Epithelial cell of prostate (primary cell): ENCODE measurements at places on chromosomes 5 and 9.
A peak's percentile ranks its signal among the peaks of the same experiment; 100 is the strongest.

- no peak for DNase-seq
Measured at GRCh38 chr5:43146958-43147357, 26.2 kb downstream of the ZNF131 start.

- DNase-seq: no peak
Measured at GRCh38 chr5:141914797-141915196, 8.9 kb upstream of the DELE1 start.

DNA sequence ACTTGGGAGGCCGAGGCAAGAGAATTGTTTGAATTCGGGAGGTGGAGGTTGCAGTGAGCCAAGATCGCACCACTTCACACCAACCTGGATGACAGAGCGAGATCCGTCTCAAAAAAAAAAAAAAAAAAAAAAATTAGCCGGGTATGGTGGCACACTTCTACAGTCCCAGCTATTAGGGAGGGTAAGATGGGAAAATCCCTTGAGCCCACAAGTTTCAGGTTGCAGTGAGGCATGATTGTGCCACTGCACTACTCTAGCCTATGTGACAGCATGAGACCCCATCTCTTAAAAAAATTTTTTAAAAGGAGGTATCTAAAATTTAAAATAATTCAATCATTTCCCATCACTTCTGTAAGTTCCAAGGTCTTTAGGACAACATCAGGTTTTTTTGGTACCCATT, 26.0 kb downstream of the PSIP1 start:
- DNase-seq: no peak

DNA sequence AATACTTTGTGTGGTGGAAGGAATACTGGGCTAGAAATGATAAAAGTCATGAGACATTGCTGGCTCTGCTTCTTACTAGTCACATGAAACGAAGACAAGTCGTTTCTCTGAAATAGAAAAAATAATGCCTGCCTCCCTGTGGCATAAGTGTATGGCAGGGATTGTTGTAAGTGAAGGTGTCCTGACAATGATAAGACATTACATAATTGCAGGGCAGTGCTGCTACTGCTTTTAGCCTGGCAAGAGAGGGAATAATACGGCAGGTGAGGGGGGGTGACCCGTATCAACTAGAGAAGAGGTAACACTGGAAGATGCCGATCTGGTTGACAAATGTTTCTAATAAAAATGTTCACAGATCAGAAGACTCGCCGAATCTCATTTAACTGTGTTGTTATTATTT, 314.3 kb downstream of the KIAA0825 start:
- no peak for DNase-seq

GRCh38 chr5:96963267-96963666, 27.4 kb downstream of the LNPEP start:
- no peak for DNase-seq

DNA sequence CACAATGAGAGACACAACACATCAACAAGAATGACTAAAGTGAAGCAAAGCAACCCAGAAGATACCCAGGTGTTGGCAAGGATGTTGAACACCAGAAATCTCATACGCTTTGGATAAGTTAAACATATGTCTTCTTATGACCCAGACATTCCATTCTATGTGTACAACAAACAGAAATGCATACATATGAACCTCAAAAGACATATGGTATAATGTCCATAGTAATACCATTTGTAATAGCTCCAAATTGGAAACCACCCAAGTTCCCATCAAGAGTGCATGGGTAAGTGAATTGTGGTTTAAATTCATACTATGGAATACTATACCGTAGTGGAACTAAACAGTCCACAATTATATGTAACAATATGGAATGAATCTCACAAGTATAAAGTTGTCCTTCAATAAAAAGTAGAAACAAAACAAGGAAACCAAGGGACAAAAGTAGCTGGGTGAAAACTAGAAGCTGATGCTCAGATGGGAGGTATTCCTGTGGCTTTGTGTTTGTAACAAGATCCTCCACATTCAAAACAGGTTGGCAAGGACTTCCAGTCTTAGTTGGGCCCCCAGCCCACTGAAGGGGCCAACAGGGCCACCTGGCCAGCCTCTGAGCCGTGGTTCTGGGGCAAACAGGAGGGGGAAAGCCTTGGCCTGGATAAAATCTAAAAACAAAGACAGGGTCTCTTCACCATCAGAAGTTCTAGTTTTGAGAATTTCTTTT, 171.8 kb upstream of the PITX1 start:
- DNase-seq: no peak

- no peak for DNase-seq
Measured at GRCh38 chr9:86716326-86716922, 230.9 kb downstream of the GAS1 start.

- no peak for DNase-seq
Measured at GRCh38 chr5:149060325-149060724, 2.5 kb downstream of the SH3TC2 start.

DNA sequence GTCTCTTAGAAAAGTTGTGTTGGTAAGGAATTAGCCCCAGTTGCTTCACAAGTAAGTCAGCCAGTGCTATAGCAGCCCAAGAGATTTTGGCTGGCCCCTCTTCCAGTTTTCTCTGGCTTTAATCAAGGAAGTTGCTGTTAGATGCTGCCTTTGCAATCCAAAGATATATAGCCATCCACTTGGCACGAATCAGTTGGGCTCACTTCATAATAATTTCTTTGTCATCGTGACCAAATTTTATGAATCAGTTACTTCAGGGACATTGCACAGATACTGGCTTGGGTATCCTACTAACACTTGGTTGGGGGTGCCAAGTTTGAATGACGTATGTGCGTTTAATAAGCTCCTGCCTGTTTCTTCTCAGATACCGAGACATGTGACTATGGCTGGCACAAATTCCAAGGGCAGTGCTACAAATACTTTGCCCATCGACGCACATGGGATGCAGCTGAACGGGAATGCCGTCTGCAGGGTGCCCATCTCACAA, 81.5 kb downstream of the VCAN start:
- DNase-seq: no peak

- DNase-seq: no peak
Measured at GRCh38 chr9:115391168-115391825, 273.3 kb upstream of the TNC start.

DNA sequence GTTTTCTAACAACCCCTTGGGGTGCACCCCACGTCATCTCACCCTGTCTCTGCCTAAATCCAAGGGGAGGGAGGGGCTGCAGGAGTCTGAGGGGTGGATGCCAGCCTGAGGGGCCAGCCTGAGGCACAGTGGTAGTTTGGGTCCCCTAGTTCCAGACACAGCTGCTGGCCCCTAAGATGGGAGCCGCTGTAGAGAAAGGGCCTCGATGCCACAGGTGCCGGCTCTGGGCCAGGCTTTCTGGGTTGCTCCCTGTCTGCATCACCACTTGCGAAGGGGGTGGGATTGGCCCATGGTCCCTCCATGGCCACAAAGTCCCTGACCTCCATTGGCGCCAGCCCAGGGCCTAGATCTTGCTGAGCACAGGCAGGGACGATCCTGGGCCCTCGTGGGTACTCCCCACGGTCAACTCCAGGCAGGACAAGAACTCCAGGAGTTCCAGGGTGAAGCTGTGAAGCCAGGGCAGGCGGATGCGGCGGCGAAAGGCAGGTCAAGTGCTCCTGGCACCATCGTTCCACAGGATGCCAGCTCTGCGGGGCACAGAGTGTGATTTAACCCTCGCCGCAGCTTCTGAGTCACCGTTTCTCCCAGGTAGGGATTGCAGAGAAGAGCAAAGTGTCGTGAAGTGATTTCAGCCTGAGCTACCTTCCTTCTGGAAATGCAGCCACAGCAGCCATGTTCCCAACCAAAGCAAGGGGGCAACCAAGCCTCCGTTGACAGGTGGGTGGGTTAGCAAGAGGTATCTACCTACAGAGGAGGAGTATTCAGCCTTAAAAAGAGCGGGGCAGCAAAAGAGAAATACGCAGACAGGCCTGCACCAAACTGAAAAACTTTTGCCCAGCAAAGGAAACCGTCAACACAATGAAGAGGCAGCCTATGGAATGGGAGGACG, 41.6 kb upstream of the EXOC3 start:
- no peak for DNase-seq

- no peak for DNase-seq
Measured at GRCh38 chr5:33725806-33726205, 166.0 kb downstream of the ADAMTS12 start.

GRCh38 chr5:176319827-176320554, 41.6 kb downstream of the KIAA1191 start:
- DNase-seq: no peak

- no peak for DNase-seq
Measured at GRCh38 chr5:134247428-134248224, 21.8 kb upstream of the PPP2CA start.

DNA sequence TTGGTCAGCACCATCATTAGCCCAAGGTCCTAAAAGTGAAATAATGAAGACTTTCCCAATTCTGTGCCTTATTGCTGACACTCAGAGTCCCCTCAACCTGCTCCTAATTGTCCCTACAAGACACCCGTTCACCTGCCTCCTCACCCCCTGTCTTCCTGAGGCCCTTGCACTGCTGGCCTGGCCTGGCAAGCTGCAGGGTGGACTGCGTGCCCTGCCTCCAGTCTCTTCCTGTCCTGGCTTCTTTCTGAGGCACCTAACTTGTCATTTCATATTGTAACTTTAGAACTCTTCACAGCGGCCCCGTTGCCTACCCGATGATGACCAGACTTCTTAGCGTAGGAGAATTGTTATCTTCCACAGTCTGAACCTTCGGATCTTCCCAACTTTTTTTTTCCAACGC, 153.9 kb downstream of the SMARCA2 start:
- DNase-seq: no peak

GRCh38 chr5:75509956-75510355, 1.5 kb downstream of the CERT1 start:
- no peak for DNase-seq

DNA sequence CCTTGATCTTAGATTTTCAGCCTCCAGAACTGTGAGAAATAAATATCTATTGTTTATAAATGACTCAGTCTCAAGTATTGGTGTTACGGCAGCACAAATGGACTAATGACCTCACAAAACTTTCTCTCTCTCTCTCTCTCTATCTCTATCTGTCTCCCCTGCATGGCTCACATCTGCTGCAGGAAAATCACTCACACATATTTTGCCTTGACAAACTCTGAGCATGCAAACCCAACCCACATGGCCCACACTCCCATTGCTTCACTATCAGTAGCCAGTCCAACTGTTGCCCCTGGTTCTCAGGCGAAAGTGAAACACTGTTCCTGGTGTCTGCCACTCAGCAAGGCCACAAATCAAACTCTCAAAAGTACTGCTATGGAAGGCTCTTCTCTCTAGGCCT, 66.4 kb upstream of the PIK3R1 start:
- no peak for DNase-seq

DNA sequence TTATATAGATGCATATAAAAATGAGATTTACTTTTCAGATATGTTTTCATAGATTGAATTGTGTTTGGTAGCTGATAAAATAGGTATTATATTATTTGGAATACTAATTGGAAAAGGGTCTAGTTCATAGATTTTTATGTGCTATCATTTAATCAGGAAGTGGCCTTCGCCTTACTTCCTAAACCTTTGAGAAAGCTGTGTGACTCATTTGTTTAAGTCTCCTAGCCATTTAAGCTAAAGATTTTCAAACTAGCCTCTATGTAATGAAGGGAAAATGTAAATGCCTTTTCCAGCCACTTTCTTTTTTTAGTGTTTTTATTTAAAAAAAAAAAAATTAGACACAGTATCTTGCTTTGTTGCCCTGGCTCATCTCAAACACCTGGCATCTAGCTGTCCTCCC, 97.5 kb downstream of the DMXL1 start:
- no peak for DNase-seq

GRCh38 chr9:93090091-93090655, 5.8 kb upstream of the CARD19 start:
- no peak for DNase-seq

GRCh38 chr9:24096756-24097155, 270.7 kb upstream of the ELAVL2 start:
- DNase-seq: no peak

- DNase-seq: no peak
Measured at GRCh38 chr9:106954974-106955850, 92.2 kb downstream of the ZNF462 start.

GRCh38 chr9:19108038-19108437, 5.3 kb upstream of the HAUS6 start:
- DNase-seq: no peak

GRCh38 chr5:173457482-173457881, 129.3 kb upstream of the STC2 start:
- DNase-seq: no peak

DNA sequence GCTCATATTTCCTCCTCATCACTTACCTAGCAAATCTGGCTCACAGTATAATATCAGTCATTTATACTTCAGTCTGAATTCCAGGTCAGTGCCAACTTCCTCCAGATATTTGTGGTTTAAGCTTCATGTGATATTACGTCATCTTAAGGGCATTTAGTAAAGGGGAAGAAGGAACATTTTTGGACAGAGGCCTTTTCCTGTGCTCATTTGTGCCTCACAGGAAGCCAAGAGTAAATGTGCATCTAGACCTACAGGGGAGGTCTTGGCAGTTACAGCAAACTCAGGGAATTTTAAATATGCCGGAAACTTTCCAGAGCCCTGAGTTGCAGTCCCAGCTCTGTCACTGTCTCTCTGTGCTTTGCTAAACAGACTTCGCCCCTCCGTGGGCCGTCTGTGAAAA, 12.3 kb upstream of the KCNIP1 start:
- peak; percentile 43 for DNase-seq

- no peak for DNase-seq
Measured at GRCh38 chr9:77133011-77133410, 44.3 kb upstream of the VPS13A start.

- no peak for DNase-seq
Measured at GRCh38 chr5:157080286-157080685, 21.4 kb upstream of the HAVCR1 start.

DNA sequence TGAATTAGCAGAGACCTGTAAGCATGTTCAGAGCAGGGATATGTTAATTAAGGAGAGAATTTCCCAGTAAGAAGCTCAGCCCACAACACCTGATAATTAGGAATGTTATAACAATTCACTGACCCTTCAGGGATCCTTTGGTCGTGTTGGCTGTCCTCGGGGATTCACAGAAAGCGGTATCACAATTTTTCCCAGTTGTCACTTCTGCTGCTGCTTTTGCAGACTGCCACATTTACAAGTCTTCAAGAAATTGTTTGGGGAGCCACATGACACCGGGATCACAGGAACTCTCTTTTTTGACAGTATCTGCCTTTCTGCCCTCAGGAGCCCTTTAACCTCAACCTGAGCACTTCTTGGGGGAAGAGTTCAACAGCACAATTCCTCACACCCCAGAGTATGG, 265.5 kb downstream of the GLIS3 start:
- no peak for DNase-seq

DNA sequence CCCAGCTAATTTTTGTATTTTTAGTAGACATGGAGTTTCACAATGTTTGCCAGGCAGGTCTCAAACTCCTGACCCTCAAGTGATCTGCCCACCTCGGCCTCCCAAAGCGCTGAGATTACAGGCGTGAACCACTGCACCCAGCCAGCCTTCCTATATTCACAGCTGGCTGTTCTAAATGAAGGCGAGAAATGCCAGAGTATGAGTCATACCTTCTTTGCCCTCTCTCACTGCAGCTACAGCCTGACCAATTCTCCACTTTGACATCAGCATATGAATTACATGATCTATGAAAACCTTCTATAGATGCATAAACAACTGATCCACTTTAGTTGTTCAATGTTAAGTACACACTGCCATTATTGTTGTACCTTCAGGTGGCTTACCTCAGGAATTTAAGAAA, 14.5 kb downstream of the APTX start:
- DNase-seq: no peak
